ENCODE measurements at places on chromosomes 1 and 21. TPM values are rescaled to one million over a fixed set of nuclear protein-coding genes. Genes with fewer than 3 reads are reported as not detected.

C1orf198 gene
- total RNA-seq: 20.0 TPM

FLG gene
- 2.4 TPM for total RNA-seq

C1orf226 gene
- total RNA-seq: 5.6 TPM

CEP104 gene
- 32.8 TPM for total RNA-seq

HTR6 gene
- total RNA-seq: 0.15 TPM

TMPRSS3 gene
- 0.45 TPM for total RNA-seq

RNF186 gene
- not detected for total RNA-seq

TCP10L gene
- total RNA-seq: 1.3 TPM

LMX1A gene
- not detected for total RNA-seq

MPL gene
- not detected for total RNA-seq

TNFRSF14 gene
- total RNA-seq: 9.9 TPM

AMY2B gene
- total RNA-seq: 0.83 TPM

MX2 gene
- total RNA-seq: 58.7 TPM

CFHR1 gene
- 0.58 TPM for total RNA-seq

CFHR3 gene
- total RNA-seq: 0.19 TPM

FCN3 gene
- total RNA-seq: not detected

FCRL1 gene
- not detected for total RNA-seq

NKAIN1 gene
- total RNA-seq: 1.4 TPM

All from A375 (cell line).